ENCODE measurements at places on chromosomes 5 and 9. TPM values are rescaled to one million over a fixed set of nuclear protein-coding genes. Genes with fewer than 3 reads are reported as not detected.

Gene HAPLN1
- total RNA-seq, result not detected

Gene C9orf153
- 0.51 TPM for total RNA-seq

Gene TICAM2
- total RNA-seq, result 8.8 TPM

Gene NUP155
- total RNA-seq, result 26.3 TPM

Gene SLC36A2
- not detected for total RNA-seq

Gene CPLANE1
- total RNA-seq, result 17.7 TPM

Gene LHX2
- total RNA-seq, result not detected

Gene NUTM2F
- total RNA-seq, result not detected

Gene CAMLG
- total RNA-seq, result 60.1 TPM

Gene TGFBI
- total RNA-seq, result 270 TPM

Gene PTGR1
- 126 TPM for total RNA-seq

Gene TMEFF1
- total RNA-seq, result 2.5 TPM

Gene CAMK4
- total RNA-seq, result 0.77 TPM

Gene PCDHA9
- 0.26 TPM for total RNA-seq

Gene PROB1
- 0.77 TPM for total RNA-seq

Gene DOLK
- 29.9 TPM for total RNA-seq

Gene IFNA21
- not detected for total RNA-seq

Gene EFNA5
- 3.5 TPM for total RNA-seq
